Fibroblast of skin of back (primary cell): ENCODE measurements at places on chromosomes 7 and 10.
A peak's percentile ranks its signal among the peaks of the same experiment; 100 is the strongest.

DNA sequence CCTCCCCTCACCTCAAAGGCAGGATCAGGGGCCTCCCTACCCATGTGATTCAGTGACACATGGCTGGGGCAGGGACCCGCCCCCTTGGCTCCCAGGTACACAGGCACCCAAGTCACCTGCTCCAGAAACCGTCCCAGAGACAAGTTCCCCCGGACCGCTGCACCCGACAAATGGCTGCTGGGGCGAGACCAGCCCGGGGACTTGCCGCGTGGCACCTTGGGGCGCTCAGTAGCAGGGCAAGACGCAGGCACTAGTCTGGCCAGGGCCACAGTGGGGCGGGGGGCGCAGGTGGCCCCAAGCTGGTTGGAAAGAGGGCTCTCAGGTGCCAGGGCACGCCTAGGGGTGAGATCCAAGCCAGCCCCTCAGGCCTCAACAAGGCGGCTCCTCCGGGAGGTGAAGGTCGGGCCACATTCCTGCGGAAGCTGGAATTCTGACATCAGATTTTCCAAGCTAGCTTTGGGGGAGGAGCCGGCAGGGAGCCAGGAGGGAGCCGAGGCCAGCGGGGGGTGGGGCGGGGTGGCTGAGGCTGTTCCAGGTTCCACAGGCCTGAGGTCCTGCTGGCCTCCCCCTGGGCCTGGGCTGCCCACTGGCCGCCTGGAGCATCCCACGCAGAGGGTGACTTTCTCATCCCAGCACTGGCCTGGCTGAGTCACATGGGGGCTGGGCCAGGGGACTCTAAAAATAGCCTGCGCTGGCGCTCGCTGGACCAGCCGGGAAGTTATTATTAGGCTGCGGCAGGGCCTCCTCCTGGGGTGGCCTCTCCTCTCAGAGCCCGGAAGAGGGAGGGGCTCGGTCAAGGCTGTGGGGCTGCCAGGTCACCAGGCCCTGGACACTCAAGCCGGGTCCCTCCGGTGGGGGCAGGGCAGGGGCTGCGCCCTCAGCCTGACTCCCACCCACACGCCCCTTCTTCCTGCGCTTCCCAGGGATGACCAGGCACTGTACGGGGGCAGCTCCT is 20.5 kb upstream of the INPP5A start:
- DNase-seq = peak; percentile 98

GRCh38 chr10:76879116-76879913 is 758.3 kb downstream of the KCNMA1 start:
- DNase-seq = no peak

GRCh38 chr10:32338262-32338661 is 8.7 kb downstream of the EPC1 start:
- DNase-seq = no peak

DNA sequence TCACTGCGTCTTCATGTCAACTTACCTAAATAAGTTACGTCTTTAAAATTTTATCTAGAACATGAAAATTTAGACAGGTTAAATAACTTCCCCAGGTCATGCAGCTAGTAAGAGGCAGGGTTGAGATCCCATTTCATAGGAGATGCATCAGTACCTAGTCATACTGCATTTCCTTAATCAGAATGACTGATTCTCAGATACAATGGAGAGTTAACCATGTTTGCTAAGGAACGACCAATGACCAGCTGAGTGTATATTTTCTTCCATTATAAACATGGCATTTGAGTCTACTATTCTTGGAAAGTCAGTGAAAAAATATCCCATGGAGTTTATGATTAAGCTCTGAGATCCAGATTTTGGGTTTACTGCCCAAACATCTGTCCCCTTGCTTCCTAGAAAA is 39.6 kb downstream of the ENTPD1 start:
- DNase-seq = no peak

DNA sequence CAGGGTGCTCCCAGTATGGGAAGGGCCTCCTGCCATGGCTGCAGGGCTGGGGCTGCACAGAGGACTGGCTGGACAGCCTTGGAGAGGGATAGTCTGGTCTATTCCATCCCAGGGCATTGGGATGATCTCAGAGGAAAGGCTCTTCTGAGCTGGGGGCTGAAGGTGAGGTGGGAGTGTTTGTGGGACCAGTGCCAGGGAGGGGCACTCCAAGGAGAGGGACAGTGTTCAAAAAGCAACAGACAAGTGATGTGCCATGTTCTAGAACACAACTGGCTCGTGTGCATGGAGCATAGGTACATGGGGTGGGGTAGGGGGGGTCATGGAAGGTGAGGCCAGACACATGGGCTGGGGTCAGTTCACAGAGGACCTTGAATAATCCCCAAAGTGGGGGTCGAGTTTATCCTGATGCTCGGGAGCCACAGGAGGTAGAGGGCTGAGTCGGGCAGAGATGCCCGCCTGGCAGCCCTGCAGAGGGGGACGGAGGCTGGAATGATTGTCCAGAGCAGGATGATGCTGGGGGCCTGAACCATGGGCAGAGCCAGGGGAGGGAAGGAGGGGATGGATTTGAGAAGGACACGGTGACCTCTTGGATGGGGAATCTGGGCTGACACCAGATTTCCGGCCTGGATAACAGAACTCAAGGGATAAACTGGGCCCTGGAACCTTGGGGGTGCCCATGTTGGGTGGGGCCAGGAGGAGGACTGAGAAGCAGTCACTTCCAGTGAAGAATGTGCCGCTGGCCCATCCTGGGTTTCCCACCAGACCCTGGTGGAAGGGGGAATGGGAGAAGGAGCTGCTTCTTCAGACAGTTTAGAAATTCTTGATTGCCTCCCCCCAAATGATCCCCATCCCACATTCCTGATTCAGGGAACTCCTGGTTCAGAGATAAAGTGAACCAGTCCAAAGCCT is 50.4 kb downstream of the NEURL1 start:
- DNase-seq = no peak

DNA sequence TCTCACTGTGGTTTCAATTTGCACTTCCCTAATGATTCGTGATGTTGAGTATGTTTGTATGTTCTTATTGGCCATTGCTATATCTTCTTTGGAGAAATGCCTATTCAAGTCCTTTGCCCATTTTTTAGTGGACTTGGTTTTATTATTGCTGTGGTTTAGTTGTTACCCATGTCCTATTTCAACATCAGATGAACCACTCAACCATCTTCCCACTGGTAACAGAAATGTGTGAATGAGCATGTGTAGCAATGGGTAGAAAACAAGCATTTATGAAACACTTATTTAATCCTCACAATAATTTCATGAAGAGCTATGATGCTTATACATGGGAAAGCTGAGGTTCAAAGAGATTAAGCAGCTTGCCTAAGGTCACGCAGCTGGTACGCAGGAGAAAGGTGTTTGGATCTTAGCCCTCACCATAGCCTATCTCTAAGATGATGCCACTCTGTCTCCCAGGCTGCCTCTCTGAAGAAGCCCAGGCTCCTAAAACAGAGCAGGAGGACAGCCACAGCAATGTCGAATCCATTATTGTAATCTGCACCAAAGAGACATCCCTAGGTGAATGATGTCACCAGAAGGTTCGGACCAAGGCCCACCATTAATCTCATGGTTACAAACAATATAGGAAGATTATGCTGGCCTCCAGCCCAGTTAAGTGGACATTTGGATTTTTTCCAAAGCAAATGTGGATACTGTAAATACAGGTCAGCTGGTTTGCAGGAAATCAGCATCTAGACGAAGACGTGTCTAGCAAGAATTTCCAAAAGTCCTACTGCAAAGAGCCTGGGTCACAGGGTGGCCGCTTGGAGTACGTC is 447.6 kb upstream of the ZMIZ1 start:
- no peak for DNase-seq

GRCh38 chr10:14040787-14041631 is 289.7 kb downstream of the FRMD4A start:
- DNase-seq = peak; percentile 29

- DNase-seq = no peak
Measured at GRCh38 chr7:95298091-95298490, 26.2 kb downstream of the PON1 start.

- peak; percentile 57 for DNase-seq
Measured at GRCh38 chr10:75395066-75395931, 6.3 kb downstream of the ZNF503 start.

- no peak for DNase-seq
Measured at GRCh38 chr10:128040681-128041080, 85.5 kb downstream of the MKI67 start.

DNA sequence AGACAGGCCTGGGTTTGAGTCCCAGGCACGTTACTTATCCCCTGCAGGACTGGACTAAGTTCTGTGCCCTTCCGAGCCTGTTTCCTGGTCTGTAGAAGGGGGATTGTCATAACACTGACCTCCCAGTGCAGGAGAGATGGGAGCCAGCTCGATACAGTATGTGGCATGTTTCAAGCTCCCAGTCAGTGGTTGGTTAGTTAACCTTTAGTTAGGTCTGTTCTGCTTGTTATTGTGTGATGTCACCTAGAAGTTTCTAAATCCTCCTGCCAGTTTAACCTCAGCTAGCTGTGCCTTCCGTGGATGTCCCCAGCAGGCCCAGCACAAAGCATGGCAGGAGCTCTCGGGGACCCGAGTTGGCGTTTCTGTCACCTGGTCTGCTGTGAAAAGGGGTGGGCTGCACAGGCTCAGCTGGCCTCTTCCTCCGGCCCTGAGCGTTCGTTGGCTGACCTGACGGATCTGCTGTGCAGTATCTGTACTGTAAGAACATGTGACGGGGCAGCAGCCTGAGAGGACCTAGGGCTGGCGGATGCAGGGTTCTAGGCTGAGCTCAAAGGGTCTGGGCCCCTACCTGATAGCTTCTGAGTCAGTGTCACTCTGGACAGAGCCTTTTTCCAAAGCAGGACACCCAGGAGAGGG is 53.0 kb downstream of the SPOCK2 start:
- no peak for DNase-seq

DNA sequence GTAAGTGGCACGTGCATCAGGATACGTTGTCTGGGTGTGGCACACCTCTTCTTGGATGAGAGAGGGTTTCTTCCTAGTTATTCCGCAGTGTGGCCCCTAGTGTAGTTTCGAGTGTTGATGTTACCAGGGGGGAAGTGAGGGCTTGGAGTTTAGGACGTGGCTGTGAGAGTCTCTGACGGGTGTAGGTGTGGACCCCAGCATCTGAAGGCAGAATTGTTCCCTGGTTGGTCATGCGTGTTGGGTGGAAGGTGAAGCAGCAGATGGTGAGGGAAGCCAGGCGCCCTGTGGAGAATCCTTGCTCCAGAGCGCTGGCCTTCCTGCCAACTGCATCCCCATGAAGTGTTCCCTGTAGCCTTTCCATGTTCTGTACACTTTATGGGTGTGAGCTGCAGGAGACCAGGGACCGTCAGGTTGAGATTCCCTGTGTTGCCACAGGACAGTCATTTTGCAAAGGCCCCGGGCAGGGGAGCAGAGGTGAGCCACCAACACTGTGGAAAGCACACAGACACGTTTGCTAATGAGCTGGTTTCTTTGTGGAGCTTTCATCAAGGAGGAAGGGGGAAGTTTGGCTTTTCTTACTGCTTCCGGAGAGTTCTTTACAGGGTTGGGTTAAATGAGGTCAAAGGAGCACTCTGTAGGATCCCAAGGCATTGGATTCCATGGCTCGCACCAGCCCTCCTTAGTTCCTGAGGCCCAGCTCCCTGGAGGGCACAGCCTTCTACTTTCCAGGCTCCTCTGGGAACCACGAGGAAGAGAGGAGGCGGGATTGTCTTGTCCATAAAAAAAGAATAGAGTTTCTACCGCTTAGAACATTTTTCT is 32.0 kb downstream of the TSPAN14 start:
- no peak for DNase-seq

GRCh38 chr10:96270571-96270970 is 798 bp downstream of the BLNK start:
- no peak for DNase-seq

DNA sequence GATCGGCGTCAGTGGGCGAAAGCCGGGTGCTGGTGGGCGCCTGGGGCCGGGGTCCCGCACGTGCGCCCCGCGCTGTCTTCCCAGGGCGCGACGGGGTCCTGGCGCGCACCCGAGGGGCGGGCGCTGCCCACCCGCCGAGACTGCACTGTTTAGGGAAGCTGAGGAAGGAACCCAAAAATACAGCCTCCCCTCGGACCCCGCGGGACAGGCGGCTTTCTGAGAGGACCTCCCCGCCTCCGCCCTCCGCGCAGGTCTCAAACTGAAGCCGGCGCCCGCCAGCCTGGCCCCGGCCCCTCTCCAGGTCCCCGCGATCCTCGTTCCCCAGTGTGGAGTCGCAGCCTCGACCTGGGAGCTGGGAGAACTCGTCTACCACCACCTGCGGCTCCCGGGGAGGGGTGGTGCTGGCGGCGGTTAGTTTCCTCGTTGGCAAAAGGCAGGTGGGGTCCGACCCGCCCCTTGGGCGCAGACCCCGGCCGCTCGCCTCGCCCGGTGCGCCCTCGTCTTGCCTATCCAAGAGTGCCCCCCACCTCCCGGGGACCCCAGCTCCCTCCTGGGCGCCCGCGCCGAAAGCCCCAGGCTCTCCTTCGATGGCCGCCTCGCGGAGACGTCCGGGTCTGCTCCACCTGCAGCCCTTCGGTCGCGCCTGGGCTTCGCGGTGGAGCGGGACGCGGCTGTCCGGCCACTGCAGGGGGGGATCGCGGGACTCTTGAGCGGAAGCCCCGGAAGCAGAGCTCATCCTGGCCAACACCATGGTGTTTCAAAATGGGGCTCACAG is 1.1 kb downstream of the EGFR start:
- no peak for DNase-seq

DNA sequence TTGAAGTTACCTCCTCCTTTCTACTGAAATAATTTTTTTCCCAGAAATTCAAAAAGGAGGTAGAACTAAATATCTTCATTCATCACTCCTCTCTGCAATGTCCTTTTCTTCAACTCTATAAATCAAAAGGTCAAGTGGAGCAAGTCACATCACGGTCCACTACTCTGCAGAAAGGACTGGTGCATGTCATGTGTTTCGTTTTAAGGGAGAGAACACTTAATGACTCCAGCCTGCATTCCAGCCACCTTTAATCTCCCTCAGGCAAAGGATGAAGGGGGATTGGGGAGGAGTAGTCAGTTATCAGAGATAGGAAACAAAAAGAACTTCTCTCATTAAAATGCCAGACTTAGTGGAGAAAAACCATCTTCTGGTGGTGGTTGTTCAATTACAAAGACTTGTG is 78.9 kb downstream of the ANK3 start:
- no peak for DNase-seq

GRCh38 chr7:29968683-29969395 is 20.8 kb downstream of the SCRN1 start:
- peak; percentile 32 for DNase-seq

DNA sequence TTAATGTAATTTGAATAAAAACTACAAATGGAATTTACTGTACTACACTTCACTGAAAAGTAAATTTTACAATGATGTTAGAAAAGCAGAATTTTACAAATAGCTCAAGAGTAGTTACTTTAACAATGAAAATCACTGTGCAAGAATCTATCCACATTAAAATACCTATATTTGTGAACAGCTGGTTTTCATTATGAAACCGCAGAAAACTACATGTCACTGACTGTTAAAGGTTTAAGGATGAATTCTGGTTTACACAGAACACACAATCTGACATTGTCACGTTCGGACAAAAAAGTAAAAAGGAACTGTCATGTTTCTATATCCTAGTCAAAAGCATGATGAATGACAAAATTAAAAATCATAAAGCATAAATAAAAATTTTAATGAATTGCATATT is 415.3 kb upstream of the PRKCQ start:
- peak; percentile 16 for DNase-seq

GRCh38 chr10:92734301-92734700 is 44.5 kb downstream of the HHEX start:
- DNase-seq = no peak
